ENCODE measurements at places on chromosomes 5 and 9.

GRCh38 chr5:11724940-11725339 is 179.3 kb downstream of the CTNND2 start:
- no peak for DNase-seq

DNA sequence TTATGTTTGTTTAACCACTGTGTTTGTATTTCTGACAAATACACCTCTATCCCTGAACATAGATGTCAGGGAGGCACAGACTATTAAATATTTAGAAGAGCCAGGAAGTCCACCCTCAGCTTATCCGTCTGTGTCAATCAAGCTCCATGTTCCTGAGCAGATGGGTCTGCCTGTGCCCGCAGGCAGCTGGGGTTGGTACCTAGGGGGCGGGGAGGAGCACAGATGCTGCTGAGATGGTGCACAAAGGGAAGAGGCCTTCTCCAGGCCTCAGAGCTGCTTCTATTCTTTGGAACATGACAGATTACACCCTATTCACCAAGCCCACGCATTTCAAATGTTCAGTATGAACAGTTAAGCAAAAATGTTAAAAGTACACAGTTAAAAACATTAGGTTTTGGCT is 142.1 kb downstream of the EPB41L4A start:
- no peak for DNase-seq

DNA sequence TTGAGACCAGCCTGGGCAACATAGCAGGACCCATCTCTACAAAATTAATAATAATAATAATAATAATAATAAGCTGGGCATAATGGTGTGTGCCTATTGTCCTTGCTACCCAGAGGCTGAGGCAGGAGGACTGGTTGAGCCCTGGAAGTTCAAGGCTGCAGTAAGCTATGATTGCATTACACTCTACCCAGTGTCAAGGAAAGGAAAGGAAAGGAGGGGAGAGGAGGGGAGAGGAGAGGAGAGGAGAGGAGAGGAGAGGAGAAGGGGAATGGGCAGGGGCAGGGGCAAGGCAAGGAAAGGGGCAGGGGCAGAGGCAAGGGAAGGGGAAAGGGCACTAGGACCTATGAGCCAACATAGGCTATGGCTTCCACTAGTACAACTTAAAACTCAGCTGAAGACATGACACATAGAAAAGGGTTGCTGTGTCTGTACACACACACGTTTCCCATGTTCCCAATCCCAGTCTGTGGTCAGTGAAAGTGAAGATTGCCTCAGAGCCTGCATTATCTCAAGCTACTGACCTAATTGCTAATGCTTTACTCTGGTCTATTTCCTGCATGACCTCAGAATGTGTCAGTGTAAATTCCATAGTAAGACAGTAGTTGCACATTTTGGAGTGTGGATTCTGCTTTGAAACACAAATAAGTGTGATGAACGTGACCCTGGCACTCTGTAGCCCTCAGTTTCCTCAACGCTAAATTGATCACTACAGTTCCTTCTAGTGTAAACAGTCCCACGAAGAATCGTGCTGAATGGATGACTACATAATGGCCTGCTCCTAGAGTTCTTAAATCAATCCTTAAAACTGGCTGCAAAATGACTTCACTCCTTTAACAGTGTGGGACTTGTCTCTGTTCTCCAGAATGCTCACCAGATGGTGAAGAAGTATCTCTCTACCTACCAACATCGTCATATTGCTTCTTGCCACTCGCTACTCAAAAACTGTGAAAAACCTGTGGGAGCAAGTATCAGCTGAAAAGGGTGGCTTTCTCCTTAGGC is 497.0 kb downstream of the RAB3C start:
- no peak for DNase-seq

DNA sequence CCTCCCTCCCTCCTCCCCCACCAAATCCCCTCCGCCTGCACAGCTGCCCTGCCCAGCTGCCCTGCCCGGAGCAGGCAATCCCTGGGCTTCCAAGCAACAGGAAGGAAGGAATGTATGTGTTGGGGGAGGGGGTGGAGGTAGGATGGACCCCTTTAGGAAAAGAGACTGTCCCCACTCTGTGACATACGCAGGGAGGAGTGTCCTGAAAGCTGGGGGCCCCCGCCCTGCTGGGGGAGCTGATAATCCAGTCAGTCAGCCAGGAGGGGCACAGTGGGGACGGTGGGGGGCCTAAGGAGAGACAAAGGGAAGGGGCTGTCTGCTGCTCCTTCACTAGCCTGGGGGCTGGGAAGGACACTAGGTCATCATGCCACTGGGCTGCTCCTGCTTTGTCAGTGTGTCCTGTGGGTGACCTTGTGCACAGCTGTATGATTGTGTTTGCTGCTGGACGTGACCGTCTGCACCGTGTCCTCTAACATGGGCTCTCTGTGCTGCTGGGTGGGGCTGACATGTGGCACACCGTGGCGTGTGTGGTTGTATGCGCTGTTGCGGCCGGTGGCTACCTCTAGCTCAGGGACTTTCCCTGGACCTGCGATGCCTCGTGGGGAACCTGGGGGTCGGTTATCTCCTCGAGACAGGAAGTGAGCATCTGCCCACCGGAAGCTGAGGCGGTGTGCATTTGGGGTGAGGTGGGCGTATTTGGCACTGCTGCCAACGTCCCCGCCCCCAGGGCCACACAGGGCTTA is 3.0 kb downstream of the N4BP3 start:
- peak; percentile 47 for DNase-seq

DNA sequence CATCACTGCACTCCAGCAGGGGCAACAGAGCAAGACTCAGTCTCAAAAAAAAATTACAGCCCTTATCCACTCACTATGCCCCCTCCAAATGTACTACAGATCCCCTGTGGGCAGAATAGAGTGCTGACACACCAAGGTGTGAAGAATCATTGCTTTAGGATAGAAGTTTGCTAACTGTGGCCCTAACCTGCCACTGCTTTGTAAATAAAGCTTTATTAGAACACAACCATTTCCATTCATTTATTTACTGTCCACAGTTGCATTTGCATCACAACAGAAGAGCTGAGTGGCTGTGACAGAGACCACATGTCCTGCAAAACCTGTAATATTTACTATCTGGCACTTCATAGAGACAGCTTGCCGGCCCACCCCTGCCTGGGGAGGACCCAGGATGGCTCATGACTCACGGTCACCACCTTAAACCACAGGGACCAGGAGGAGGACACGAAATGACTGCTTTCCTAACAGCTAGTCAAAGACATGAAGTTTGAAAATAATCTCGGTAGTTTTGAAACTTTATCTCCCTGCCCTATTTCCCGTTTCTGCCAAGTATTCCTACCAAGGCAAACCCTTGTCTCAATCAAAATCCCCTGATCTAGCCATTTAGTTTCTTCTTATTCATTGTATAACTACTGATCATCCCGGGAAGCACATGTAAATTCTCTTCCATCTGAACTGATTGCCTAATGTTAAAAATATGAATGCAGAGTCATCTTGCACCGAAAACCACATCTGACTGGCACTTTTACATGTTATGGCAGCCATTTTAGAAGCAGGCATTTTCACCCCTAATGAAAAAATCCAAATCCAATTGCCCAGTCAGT is 206.1 kb downstream of the SLIT3 start:
- DNase-seq = no peak

- DNase-seq = no peak
Measured at GRCh38 chr5:96629774-96630173, 32.4 kb upstream of the CAST start.

Data from activated T-helper 1 cell treated with Interleukin-2 at 50 U/mL for 16 hours (primary cell).